ENCODE measurements at places on chromosomes 4 and X. TPM values are rescaled to one million over a fixed set of nuclear protein-coding genes. Genes with fewer than 3 reads are reported as not detected.

DNA sequence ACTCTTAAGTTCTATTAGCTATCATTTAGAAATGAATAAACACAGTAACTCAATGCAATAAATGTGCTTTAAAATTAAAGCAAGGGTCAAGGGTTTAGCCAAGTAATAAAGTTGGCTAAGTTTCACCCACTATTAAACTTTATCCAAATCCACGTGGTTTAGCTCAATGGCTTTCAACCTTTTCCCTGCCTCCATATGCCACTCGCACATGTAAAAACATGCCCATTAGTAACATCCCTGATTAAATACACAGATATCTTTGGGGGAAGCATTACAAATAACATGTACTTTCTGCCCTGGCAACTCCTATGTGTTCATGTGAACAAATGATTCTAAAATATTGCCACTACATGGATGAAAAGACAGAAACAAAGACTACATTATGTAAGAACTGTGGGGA lies 130.8 kb downstream of the ZAR1 start:
- peaks cover 21% of the 10 kb centered on the region for H3K36me3 ChIP-seq
- no peak for DNase-seq
- no peaks in the 10 kb centered on the region for H3K4me1 ChIP-seq
- H3K27me3 ChIP-seq: no peaks in the 10 kb centered on the region

ARMCX1 gene
- total RNA-seq: 35.2 TPM

GRCh38 chrX:22247169-22247568 lies 25.5 kb upstream of the CBLL2 start:
- H3K4me3 ChIP-seq: no peak overlapping the region
- H3K36me3 ChIP-seq: no peaks in the 10 kb centered on the region
- no peak for DNase-seq
- H3K27me3 ChIP-seq: peaks cover 1% of the 10 kb centered on the region
- H3K27ac ChIP-seq: no peak overlapping the region

DNA sequence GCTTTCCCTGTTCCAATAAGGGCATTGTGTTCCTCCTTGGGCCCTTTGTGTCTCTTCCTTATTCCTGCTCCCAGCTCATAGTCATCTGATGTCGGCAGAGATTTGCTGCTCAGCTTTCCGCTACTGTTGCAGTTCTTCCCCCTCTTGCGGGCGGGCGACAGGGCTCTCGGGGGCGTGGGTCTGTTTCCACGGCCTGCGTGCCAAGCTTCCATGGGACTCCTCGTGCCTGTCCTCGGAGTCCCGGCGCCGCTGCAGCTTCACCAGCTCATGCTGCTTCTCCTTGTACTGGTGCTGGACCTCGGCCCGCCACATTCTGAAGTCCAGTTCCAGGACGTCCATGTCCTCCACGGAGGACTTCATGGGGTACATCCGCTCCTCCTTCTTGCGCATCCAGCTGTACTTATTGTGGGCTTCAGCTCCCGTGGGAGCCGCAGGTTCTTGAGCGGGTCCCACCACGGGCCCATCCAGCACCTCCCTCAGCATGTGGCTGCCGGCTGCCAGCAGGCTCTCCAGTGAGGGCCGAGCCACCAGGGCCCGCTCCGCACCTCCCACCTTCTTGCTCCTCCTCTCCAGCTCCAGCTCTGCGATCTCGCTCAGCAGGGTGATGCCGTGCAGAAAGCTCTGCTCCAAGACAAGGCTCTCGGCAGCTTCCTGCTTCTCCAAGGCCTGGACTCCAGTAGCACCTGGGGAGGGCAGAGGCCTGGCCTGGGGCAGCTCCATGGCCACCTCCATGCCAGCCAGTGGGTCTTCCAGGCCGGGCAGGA lies 74.1 kb upstream of the UCP1 start:
- peak overlapping the region; percentile 14 for H3K27ac ChIP-seq
- H3K4me1 ChIP-seq: peaks cover 18% of the 10 kb centered on the region
- H3K27me3 ChIP-seq: peaks cover 14% of the 10 kb centered on the region
- H3K36me3 ChIP-seq: peaks cover 8% of the 10 kb centered on the region

- DNase-seq: peak; percentile 44
- H3K27ac ChIP-seq: no peak overlapping the region
- H3K4me1 ChIP-seq: peaks cover 13% of the 10 kb centered on the region
- no peaks in the 10 kb centered on the region for H3K27me3 ChIP-seq
- H3K36me3 ChIP-seq: no peaks in the 10 kb centered on the region
Observed at GRCh38 chrX:49754233-49754857, 58.6 kb upstream of the PAGE1 start.

- H3K27me3 ChIP-seq: no peaks in the 10 kb centered on the region
- no peak for DNase-seq
- H3K36me3 ChIP-seq: peaks cover 6% of the 10 kb centered on the region
- H3K4me3 ChIP-seq: no peak overlapping the region
- no peak overlapping the region for H3K27ac ChIP-seq
Observed at GRCh38 chr4:78591404-78591803, 39.8 kb downstream of the ANXA3 start.

CTPS2 gene
- total RNA-seq: 29.5 TPM

HNRNPD gene
- total RNA-seq: 353 TPM

GRCh38 chrX:8741981-8742380 lies 10.0 kb upstream of the ANOS1 start:
- no peaks in the 10 kb centered on the region for H3K27me3 ChIP-seq
- H3K36me3 ChIP-seq: no peaks in the 10 kb centered on the region
- DNase-seq: no peak
- no peaks in the 10 kb centered on the region for H3K4me1 ChIP-seq

PRPS1 gene
- total RNA-seq: 41.0 TPM

DNA sequence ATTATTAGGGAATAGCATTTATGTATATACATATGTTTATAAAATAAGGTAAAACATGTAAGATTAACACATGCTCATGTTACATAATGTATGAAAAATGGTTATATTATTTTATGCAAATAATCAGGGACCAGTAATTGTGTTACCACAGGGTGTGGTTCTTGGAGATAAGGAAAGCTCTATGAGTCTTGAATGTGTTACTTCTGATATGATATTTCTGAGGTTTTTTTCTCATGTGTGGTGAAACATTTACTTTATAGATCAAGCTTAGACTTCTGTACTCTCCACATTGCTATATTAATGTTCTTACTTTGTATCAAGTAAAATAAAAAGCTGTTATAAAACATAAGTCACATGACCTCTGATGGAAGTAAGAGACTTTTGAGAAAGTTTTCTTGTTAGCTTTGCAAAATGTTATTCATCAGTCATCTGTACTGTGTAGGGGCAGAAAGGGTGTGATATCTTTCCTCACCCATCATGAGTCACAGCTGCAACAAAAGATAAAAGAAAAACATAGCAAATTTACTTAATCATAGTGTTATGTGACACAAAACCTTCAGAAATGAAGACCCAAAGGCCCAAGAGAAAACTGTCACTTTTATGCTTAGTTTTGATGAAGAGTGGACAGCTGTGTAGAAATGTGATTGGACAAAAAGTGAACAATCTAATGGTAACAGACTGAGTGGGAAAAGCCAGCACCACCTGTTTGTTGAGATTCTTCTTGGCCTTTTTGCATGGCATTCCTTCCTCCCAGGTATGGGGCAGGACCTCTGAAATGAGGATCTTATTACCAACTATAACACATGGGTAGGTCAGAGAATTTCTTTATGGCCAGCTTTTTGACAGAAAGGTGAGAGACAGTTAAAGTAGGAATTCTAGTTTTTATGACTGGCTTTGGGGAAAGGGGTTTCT lies 632.3 kb downstream of the PDHA2 start:
- H3K36me3 ChIP-seq: no peaks in the 10 kb centered on the region
- no peak for DNase-seq
- no peak overlapping the region for H3K4me3 ChIP-seq
- H3K4me1 ChIP-seq: no peaks in the 10 kb centered on the region
- no peaks in the 10 kb centered on the region for H3K27me3 ChIP-seq

DNA sequence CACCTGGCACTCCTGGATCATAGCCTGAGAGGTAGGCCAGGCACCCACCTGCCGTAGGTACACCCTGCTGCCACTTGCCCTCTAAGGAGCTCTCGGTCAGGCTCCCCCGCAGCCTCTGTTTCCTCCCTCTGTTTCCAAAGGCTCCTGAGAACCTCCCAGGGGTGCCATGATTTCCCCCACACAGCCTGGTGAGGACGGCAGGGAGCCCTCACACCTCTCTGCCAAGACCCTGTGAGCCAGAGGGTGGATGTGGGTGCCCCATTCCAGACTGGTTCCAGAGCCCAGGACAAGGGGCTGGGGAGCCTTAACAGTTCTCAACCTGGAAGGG lies 1.6 kb upstream of the ABLIM2 start:
- no peak overlapping the region for H3K4me3 ChIP-seq
- H3K27me3 ChIP-seq: peaks cover 11% of the 10 kb centered on the region
- H3K4me1 ChIP-seq: peaks cover 4% of the 10 kb centered on the region
- peaks cover 3% of the 10 kb centered on the region for H3K36me3 ChIP-seq
- no peak overlapping the region for H3K27ac ChIP-seq

- H3K27ac ChIP-seq: no peak overlapping the region
- H3K4me1 ChIP-seq: no peaks in the 10 kb centered on the region
- no peaks in the 10 kb centered on the region for H3K27me3 ChIP-seq
- no peak overlapping the region for H3K4me3 ChIP-seq
- no peak for DNase-seq
- H3K36me3 ChIP-seq: no peaks in the 10 kb centered on the region
Observed at GRCh38 chr4:88674979-88675378, 22.6 kb downstream of the NAP1L5 start.

- no peak for DNase-seq
- no peaks in the 10 kb centered on the region for H3K36me3 ChIP-seq
- H3K27me3 ChIP-seq: no peaks in the 10 kb centered on the region
- H3K4me1 ChIP-seq: peaks cover 27% of the 10 kb centered on the region
Observed at GRCh38 chr4:108527723-108528122, 92.7 kb upstream of the RPL34 start.

DNA sequence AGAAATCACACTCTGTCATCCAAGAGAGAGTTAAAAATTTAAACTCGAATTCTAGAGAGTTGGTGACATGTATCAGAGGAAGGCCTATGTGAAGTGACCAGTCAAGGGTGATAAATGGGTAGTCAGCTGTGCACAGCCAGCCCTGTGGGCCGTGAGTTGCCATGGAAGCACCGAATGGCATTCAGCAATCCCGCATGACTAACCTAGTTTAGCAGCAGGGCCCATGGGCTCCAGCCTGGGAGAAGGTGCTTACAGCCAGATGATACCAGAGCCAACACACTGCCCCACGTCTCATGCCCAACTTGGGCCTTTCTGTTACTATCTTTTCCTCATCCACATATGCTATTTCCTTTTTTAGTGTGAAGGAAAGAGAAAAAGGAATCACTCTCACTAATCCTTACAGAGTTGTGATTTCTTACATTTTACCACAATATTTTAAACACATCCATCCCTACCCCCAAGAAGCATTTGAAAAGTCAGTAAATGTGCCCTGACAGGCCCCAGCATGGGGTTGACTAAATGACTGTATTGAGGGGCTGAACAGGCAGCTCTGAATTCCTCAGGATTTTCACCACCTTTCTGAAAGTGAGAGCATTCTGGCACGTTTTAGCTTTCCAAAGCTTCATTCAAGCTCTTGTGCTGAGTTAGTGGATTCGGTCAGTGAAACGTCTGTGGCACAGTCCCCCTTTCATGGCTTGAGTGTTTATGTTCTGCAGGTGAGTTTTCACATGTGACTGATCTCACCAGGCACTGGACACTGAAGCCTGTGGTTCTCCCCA lies 104.2 kb downstream of the AFF1 start:
- no peaks in the 10 kb centered on the region for H3K36me3 ChIP-seq
- H3K27me3 ChIP-seq: no peaks in the 10 kb centered on the region
- peak overlapping the region; percentile 76 for H3K27ac ChIP-seq
- peaks cover 60% of the 10 kb centered on the region for H3K4me1 ChIP-seq
- DNase-seq: no peak

F8A1 gene
- 24.4 TPM for total RNA-seq

MAGEB10 gene
- not detected for total RNA-seq

SHROOM2 gene
- total RNA-seq: 22.3 TPM

AFM gene
- 0.64 TPM for total RNA-seq

FAM9C gene
- total RNA-seq: not detected

- H3K4me1 ChIP-seq: peaks cover 3% of the 10 kb centered on the region
- H3K36me3 ChIP-seq: no peaks in the 10 kb centered on the region
- no peak overlapping the region for H3K4me3 ChIP-seq
- no peak for DNase-seq
Observed at GRCh38 chr4:100843910-100844309, 326.1 kb upstream of the EMCN start.

GRCh38 chr4:61293707-61294400 lies 93.7 kb downstream of the ADGRL3 start:
- DNase-seq: no peak
- peaks cover 14% of the 10 kb centered on the region for H3K4me1 ChIP-seq
- H3K27ac ChIP-seq: no peak overlapping the region
- H3K36me3 ChIP-seq: no peaks in the 10 kb centered on the region

STS gene
- 7.2 TPM for total RNA-seq

USP26 gene
- not detected for total RNA-seq

DNA sequence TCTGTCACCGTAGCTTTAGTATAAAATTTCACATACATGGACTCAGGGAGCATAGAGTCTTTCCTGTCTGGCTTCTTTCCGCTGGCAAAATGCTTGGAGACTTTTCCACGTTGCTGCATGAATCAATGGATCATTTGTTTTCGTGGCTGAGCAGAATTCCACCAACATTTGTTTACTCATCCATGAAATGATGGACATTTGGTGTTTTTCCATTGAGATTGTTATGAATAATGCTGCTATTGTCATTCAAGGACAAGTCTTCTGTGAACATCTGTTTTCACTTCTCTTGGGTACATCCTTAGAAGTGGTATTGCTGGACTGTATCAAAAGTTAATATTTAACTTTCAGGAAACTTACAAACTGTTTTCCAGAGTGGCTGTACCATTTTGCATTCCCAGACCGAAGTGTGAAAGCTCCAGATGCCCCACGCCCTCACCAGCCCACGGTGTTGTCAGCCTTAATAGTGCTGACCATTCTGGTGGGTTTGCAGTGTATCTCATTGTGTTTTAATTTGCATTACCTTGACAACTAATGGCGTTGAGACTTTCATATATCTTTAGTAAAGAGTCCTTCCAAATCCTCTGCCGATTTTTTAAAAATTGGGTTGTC lies 5.8 kb upstream of the TMEM271 start:
- H3K4me3 ChIP-seq: no peak overlapping the region
- no peak overlapping the region for H3K27ac ChIP-seq
- H3K27me3 ChIP-seq: peaks cover 19% of the 10 kb centered on the region

- H3K27ac ChIP-seq: no peak overlapping the region
- no peaks in the 10 kb centered on the region for H3K36me3 ChIP-seq
- no peaks in the 10 kb centered on the region for H3K4me1 ChIP-seq
- no peak overlapping the region for H3K4me3 ChIP-seq
Observed at GRCh38 chr4:27467351-27467750, 606.7 kb downstream of the STIM2 start.

DNA sequence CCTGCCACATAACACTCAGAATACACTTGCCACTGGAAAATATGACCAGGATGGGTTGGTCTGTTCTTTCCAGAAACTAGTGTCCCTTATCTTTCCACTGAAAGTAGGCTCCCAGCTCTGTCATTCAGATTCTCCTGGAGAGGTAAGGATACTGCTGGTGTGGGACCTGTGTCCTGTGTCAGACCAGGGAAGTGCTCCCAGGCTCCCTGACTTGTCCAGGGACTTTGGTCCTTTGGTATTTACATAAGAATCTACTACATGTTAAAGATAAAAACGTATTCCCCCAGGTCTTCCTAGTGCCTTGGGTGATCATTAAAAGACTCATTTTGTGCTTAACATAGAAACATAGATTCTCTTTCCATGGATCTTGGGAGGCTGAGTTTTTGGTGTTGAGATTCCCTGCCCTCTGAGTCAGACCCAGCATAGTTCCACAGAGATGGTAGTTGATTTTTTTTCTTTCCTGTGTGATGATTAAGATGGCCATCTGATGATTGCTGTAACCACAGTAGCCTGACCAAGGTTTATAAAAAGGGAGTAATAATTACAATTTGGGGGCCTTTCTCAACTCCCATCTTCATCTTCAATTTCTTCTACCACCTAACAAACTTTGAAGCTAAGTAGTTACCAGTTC lies 159.8 kb upstream of the JADE1 start:
- peaks cover 7% of the 10 kb centered on the region for H3K36me3 ChIP-seq
- no peak for DNase-seq
- no peak overlapping the region for H3K4me3 ChIP-seq

Data from endothelial cell (in vitro differentiated cells).